Stimulated activated effector memory CD8-positive, alpha-beta T cell treated with anti-CD3 and anti-CD28 coated beads, Interleukin-12 subunit alpha, Interleukin-12 subunit beta, amount 100 ng/mL, for 72 hours (primary cell): ENCODE measurements at places on chromosomes 13 and 19.

GRCh38 chr19:5719274-5719960 is 529 bp downstream of the LONP1 start:
- no peak for DNase-seq

DNA sequence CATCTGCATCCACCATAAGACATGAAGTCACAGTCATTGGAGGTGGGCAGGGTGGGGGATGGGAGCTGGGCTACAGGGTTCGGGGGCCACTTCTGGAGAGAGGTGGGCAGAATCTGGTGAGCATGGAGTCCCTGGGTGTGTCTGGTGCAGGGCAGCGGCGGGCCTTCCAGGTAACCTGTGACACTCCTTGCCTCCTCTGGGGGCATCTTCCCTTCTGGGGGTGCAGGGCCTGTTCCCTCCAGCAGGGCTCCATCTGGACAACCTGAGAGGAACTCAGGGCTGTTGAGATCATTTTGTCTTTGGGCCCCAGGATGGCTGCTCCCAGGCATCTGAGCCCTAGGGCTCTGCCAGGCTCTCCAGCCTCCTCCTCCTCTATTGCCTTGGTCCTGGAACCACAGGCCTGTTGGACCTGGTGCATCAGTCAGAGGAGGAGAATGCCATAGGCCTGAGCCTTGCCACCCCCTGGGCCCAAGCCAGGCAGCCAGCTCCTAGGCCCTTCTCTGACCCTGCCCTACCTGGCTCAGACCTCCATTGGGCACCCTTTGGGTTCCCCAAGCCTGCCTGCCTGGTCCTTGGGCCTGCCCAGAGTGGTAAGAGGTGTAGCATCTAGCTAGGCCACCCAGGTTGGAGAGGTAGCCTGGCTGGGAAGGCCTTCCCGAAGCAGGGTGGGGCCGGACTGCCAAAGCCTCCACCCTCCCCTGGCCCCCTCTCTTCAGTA is 13.4 kb downstream of the LYL1 start:
- DNase-seq: no peak

GRCh38 chr19:6947745-6948144 is 60.4 kb downstream of the ADGRE1 start:
- DNase-seq: peak; percentile 76

- no peak for DNase-seq
These were observed 36.1 kb upstream of the USP29 start for GRCh38 chr19:57083711-57084110.

- DNase-seq: no peak
These were observed 1.5 kb downstream of the KCNN4 start for GRCh38 chr19:43779147-43779819.
